ENCODE measurements at places on chromosomes 16 and 17. TPM values are rescaled to one million over a fixed set of nuclear protein-coding genes. Genes with fewer than 3 reads are reported as not detected.

The TMEM235 gene
- total RNA-seq: 0.04 TPM

DNA sequence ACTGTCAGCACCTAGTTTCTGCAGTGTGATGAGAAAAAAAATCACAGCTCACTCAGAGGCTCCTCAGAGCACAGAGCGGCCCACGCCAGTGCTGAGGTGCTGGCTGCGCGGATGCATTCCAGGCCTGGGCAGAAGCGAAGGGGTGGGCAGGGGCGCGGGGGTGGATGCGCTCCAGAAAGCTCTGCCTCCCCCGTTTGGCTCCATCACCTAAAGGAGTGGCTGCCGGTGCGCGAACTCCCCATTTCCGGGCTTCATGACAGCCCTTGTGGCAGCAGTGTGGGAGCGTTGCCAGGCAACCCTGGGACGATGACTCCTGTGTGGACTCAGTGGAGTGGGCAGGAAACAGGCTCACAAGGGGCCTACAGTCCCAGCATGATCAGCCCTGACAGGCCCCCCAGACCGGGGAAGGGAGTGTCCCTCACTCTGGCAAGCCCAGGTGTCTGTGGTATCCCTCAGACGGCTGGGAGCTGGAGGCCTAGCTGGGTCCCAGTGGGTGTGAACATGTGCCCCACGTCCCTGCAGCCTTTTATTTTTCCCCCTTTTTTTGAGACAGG is 32.8 kb upstream of the NUDT16L1 start:
- DNase-seq: peak; percentile 43
- no peak overlapping the region for H3K27ac ChIP-seq

GRCh38 chr17:4509923-4510617 is 11.4 kb downstream of the SPNS2 start:
- no peak for DNase-seq
- H3K36me3 ChIP-seq: no peaks in the 10 kb centered on the region
- peaks cover 13% of the 10 kb centered on the region for H3K4me1 ChIP-seq
- H3K4me3 ChIP-seq: no peak overlapping the region
- no peak overlapping the region for H3K27ac ChIP-seq

The TTLL6 gene
- not detected for total RNA-seq

The BRIP1 gene
- total RNA-seq: 5.1 TPM

GRCh38 chr16:1030473-1030901 is 42.1 kb upstream of the SSTR5 start:
- H3K27ac ChIP-seq: no peak overlapping the region
- H3K36me3 ChIP-seq: no peaks in the 10 kb centered on the region
- no peak overlapping the region for H3K4me3 ChIP-seq
- peaks cover 35% of the 10 kb centered on the region for H3K27me3 ChIP-seq
- H3K4me1 ChIP-seq: peaks cover 70% of the 10 kb centered on the region

- no peaks in the 10 kb centered on the region for H3K36me3 ChIP-seq
- H3K27ac ChIP-seq: no peak overlapping the region
- H3K27me3 ChIP-seq: peaks cover 54% of the 10 kb centered on the region
- peaks cover 23% of the 10 kb centered on the region for H3K4me1 ChIP-seq
- no peak for DNase-seq
Observed at GRCh38 chr16:803754-804080, 3.2 kb upstream of the GNG13 start.

The STAC2 gene
- total RNA-seq: 0.04 TPM

The STX1B gene
- total RNA-seq: 0.66 TPM

GRCh38 chr17:76735006-76735405 is 2.1 kb downstream of the SRSF2 start:
- H3K27ac ChIP-seq: peak overlapping the region; percentile 90
- H3K36me3 ChIP-seq: peaks cover 39% of the 10 kb centered on the region
- peak; percentile 46 for DNase-seq
- no peaks in the 10 kb centered on the region for H3K27me3 ChIP-seq

Data from muscle of leg (tissue), 16 donors.